Fibroblast of skin of back (primary cell): ENCODE measurements at places on chromosomes 2 and 18.

GRCh38 chr18:53165770-53166169 is 825.8 kb downstream of the DCC start:
- DNase-seq: no peak

- peak; percentile 6 for DNase-seq
Observed at GRCh38 chr18:71807586-71807985, 736.6 kb downstream of the CBLN2 start.

GRCh38 chr2:152223977-152224376 is 48.4 kb upstream of the STAM2 start:
- no peak for DNase-seq

- DNase-seq: no peak
Observed at GRCh38 chr18:37266290-37266689, 299.3 kb downstream of the CELF4 start.

GRCh38 chr2:239300242-239300641 is 100.6 kb downstream of the HDAC4 start:
- DNase-seq: no peak

DNA sequence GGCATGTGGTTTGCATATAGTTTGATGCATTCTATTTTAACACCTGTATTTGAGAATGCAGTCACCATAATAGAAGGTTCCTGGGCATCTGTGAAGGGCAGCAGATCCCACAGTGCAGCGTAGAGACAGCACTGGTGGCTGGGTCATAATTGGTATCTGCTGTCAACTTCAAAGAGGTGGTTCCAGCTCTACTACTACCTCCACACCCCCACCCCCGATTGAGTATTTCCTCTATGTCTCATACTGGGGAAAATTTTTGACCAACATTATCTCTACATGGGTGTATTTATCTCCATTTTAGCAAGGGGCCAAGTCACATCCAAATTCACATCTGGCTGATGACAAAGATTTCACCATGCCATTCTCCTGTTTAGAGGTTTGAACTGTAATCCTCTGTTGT is 43.0 kb downstream of the TRPM8 start:
- DNase-seq: no peak

DNA sequence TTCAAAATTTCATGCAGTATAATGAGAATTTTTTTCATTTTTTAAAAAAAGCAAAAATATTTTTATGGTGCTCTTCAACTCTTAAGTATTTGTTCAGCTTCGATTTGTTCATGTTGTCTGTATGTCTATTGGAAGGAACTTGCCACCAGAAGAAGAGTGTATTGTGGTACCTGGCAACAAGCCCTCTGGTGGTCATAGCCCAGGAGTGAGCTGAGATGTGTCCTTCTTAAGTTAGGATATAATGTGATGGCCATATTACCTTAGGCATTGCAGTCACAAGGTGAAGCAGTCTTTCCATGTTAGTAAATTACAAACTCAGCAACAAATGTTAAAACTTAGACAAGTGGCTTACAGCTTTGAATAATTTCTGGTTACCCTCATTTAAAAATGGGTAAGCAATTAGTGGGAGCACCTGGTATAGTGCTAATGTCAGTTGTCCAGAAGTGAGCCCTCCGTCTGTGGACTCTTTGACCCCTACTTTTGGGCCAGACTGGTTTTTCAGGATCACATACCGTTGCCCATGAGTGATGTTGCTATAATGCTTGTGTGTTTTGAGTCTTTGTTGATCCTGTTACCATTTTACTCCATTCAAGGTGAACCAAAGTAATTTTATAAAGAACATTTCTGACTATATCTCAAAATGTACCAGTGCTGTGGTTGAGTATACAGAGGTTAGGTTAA is 57.4 kb downstream of the MYO1B start:
- DNase-seq: no peak

- DNase-seq: no peak
Observed at GRCh38 chr18:37574113-37574512, 8.5 kb upstream of the CELF4 start.

DNA sequence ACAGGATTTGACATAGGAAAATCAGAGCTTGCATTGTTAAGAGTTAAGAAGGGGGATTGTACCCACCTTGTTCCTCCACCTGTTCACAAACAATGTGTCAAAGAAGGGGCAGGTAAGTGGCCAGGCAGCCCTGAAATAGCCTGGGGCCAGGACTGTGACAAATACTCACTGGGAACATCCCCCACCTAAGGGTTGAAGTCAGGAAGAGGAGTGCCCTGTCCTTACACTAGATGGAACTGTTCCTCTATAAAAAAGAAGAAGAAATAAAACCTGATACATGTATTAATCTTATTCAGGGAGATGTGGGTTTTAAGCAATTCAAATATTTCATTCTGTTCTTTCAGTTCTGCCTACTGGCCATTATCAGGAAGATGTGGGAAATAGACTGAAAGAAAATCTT is 41.9 kb downstream of the TACR1 start:
- no peak for DNase-seq

DNA sequence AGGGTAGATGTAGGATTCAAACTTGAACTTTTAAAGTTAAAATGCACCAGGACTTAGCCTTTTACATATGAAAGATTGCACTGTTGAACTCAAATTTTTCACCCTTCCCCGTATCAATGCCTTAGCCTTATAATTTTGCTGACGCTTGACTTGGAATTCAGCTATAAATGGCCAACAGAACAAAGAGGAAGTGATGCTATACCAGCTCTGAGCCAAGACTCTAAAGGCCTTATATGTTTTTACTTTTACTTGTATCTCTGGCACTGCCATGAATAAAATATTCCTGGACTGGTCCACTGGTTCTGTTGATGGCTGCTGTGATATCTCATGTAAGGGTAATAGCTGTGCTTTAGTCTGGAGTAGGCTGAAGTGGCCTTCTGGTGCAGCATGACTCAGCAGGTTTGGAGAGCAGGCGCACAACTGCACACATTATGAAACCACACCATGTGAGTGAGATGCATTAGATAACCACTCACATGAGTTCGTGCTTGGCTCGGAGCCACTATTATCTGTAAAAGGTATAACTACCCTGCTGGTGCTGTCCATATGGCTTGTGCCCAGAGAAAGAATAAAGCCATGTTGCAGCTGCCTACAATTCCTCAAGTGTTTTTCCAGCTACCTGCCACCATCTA is 8.4 kb upstream of the IER3IP1 start:
- peak; percentile 16 for DNase-seq

GRCh38 chr2:20539133-20539719 is 92.4 kb downstream of the RHOB start:
- DNase-seq: peak; percentile 47

GRCh38 chr2:71889759-71890684 is 257.6 kb downstream of the CYP26B1 start:
- peak; percentile 74 for DNase-seq

GRCh38 chr2:170216981-170217380 is 39.0 kb downstream of the MYO3B start:
- no peak for DNase-seq

GRCh38 chr2:11416186-11416585 is 49.8 kb downstream of the E2F6 start:
- peak; percentile 55 for DNase-seq

GRCh38 chr2:119234021-119235019 is 10.7 kb downstream of the STEAP3 start:
- DNase-seq: peak; percentile 31

GRCh38 chr2:200534572-200534971 is 8.6 kb downstream of the SGO2 start:
- DNase-seq: no peak

- no peak for DNase-seq
Observed at GRCh38 chr2:173099804-173100203, 24.2 kb downstream of the MAP3K20 start.

DNA sequence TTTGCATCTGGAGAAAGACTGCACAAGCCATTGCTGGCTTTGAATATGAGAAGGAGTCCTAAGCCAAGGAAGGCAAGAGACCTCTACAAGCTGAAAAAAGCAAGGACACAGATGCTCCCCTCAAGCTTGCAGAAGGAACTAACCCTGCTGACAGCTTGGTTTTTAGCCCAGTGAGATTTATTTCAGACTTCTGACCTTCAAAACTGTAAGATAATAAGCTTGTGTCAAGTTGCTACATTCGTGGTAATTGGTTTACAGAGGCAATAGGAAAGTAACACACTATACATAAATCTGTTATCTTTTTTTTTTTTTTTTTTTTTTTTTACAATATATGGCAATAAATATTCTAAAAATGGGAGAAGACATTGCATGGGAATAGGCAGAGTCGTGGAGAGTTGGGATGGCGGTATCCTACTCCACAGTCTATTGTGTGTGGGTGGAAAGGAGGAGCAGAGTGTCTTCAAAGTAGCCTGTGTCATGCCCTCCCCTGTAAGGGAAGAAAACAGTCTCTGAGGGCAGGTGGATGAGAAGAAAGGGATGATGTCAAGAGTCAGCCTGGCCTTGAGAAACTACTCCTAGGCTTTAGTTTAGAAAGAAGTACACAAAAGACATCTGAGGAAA is 196.9 kb downstream of the THSD7B start:
- no peak for DNase-seq

DNA sequence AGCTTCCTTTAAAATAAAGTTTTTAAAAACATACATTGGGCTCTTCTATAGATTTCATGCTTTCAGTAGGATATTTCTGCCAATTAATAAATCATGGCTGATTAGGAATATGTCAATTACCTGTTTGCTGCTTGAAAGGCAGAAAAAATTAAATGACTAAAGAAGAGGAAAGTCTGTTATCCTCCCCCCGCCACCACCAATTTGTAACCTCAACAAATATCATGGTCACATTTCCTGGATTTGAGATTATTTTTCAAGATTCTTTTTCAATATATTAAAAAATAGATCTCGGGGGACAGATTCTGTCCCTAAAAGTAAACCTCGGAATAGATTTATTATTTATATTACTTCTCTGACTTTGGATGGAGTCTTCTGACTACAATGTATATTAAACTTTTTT is 125.9 kb downstream of the ARHGAP15 start:
- no peak for DNase-seq
